Hematopoietic multipotent progenitor cell treated with erythropoietin and hydrocortisone succinate and interleukin-3 and kit ligand, for 17 days (in vitro differentiated cells): ENCODE measurements at places on chromosomes 5 and 9.

- DNase-seq: no peak
These were observed 21.0 kb downstream of the IL7R start for GRCh38 chr5:35877655-35878054.

GRCh38 chr9:12680757-12681156, 12.4 kb upstream of the TYRP1 start:
- no peak for DNase-seq

DNA sequence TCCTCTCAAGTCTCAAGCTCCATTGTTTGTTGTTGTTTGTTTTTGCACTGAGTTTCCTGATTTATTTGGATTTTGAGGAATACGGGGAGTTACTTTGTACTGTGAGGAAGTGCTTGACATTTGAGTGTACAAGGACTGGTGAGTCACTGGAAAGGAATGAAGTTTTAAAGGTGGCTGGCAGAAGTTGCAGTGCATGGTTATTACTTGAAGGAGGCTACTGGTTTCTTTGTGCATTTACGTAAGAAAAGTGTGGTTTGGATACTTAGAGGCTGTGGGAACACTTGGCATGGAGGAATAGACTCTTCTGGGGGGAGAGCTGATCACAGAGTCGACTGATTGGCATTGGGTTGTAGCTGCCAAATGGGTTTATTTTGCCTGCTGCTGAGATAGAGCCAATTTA, 919.0 kb downstream of the TAF11L14 start:
- DNase-seq: no peak

GRCh38 chr9:136255896-136256890, 10.6 kb upstream of the QSOX2 start:
- peak; percentile 8 for DNase-seq

- no peak for DNase-seq
These were observed 10.8 kb upstream of the PLIN2 start for GRCh38 chr9:19138084-19138483.

DNA sequence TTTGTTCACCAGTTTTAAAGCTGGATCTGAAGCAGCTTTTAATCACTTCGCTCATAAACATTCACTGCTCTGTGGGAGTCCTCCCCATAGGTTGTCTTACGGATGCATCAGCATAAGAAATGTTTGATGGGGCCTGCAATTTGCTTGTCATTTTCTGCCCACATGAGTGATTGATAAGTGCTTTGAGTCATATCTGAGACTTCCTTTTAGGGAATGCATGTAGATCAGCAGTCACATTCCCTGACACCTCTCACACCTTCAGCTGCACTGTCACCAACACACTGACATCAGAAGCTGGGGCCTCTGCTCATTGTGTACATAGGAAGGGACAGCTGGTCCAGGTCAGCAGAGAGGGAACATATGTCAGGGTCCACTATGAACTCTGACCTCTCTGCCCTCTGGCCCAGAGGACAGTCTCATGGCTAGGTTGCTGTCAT, 84.1 kb upstream of the SPATA31D4 start:
- DNase-seq: no peak

- DNase-seq: no peak
These were observed 14.0 kb downstream of the OSTF1 start for GRCh38 chr9:75102177-75102790.

GRCh38 chr5:861442-862366, 10.9 kb upstream of the ZDHHC11 start:
- DNase-seq: no peak

GRCh38 chr5:147565524-147565923, 55.7 kb upstream of the DPYSL3 start:
- no peak for DNase-seq

GRCh38 chr5:15687401-15687800, 187.4 kb downstream of the FBXL7 start:
- DNase-seq: no peak

GRCh38 chr5:136058039-136058971, 29.5 kb downstream of the TGFBI start:
- no peak for DNase-seq

GRCh38 chr5:156753846-156754245, 96.2 kb upstream of the PPP1R2B start:
- no peak for DNase-seq

DNA sequence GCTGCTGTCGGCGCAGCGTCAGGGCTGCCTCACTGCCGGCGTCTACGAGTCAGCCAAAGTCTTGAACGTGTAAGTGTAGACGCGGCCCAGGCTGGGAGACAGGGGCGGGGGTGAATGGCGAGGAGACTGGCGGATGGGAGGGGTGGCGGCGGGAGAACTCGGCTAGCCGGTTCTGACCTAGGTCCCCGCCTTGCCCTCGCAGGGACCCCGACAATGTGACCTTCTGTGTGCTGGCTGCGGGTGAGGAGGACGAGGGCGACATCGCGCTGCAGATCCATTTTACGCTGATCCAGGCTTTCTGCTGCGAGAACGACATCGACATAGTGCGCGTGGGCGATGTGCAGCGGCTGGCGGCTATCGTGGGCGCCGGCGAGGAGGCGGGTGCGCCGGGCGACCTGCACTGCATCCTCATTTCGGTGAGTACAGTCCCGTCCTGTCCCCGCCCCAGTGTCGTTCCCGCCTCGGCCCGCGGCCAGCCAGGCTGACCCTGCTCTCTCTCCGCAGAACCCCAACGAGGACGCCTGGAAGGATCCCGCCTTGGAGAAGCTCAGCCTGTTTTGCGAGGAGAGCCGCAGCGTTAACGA, 745 bp downstream of the GADD45G start:
- peak; percentile 48 for DNase-seq

- DNase-seq: no peak
These were observed 19.7 kb downstream of the ANXA2R start for GRCh38 chr5:43020399-43020746.

DNA sequence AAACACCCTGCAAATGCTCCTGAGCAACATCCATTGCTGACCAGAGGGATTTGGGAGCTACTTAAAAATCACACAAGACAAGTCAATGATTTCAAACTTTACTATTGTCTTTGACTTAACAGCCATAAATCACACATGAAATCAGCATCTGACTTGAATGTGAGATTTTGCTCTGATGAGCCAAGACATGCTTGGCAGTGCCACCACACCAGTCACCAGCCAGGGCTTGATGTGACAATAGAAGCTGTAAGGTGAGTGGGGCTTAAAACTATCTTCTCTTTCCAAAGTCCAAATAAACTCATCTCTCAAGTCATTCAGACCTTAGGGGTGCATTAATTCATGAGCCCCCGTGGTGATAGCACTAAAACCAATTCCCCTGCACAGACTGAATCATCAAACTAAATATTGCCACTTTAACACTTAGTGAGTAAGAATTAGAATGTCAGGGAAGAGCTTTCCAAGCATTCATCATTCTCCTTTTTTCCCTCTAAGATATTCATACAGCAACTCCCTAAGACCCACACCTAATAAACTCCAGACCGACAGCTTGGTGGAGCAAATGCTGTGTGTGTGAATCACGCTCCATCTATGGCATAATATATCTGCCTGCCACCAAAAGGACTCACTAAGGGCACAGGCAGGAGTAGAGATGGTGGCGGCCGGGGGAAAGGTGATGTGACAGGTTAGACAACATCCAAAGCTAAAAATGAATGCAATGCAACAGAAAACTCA, 119.4 kb downstream of the SPOCK1 start:
- DNase-seq: no peak

GRCh38 chr5:142590451-142591231, 95.2 kb downstream of the FGF1 start:
- no peak for DNase-seq

DNA sequence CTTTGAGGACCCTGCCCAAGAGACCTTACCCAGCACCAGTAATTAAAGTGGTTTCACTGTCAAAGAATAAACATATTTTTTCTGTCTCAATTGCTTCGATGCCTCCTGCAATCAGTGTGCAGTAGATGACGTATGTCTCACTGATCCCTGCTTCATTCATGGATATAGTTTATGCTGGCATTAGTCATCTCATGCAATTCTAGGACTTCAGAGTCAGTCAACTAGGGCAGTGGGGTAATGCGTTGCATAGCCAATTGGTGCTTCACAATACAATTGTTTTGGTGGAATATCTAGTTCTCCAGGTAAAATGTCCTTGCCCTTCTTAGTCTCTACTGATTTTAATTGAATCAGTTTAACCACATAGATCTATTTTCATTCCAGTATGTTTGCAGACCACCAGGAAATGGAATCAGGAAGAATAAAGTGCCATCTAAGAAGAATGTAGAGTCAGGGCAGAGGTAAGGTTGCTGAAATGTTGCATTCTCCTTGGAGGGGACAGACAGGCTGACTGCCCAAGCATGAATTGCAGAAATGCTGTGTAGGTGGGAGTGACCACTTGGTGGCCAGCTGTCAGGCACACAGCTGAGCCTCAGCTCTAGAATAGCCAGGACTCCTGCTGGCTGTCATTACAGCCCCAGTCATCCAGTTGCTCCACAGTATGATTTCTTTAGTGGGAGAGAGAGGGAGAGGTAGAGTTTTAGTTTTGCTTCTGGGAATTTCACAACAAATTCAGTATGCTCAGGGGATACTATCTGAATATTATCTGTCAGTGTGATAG, 73.5 kb upstream of the MEGF10 start:
- DNase-seq: no peak

DNA sequence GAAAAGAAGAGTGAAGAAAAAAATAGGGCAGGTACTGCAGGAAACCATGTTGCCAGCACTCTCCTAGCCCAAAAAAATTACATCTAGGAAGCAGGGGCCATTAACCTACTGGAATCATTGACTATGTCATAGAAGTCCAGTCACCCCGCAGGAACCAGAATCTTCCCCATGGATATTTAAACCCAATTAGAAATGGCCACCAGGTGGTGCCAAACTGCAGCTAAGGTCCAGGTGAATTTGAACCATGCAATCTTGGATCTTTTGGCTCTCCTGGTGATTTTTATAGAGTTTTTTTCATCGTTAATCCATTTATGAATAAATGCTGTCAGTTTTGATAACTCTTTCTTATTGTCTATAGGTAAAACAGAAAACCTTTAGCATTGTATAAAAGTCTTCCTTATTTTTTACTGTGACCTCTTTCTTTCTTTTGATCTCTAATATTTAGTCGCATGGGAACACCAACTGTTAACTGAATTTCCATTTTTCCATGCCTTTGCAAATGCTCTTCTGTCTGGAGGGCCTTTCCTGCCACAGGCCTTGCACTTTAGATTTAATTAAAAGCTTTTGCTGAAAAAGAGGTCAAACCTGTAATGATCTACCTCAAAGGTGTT, 147.5 kb upstream of the FGF10 start:
- no peak for DNase-seq
